ENCODE measurements at places on chromosomes 2 and 18.

GRCh38 chr2:157625296-157625695 is 3.4 kb downstream of the ACVR1C start:
- no peak for DNase-seq

GRCh38 chr2:17804358-17804757 is 11.9 kb upstream of the MSGN1 start:
- DNase-seq = no peak

DNA sequence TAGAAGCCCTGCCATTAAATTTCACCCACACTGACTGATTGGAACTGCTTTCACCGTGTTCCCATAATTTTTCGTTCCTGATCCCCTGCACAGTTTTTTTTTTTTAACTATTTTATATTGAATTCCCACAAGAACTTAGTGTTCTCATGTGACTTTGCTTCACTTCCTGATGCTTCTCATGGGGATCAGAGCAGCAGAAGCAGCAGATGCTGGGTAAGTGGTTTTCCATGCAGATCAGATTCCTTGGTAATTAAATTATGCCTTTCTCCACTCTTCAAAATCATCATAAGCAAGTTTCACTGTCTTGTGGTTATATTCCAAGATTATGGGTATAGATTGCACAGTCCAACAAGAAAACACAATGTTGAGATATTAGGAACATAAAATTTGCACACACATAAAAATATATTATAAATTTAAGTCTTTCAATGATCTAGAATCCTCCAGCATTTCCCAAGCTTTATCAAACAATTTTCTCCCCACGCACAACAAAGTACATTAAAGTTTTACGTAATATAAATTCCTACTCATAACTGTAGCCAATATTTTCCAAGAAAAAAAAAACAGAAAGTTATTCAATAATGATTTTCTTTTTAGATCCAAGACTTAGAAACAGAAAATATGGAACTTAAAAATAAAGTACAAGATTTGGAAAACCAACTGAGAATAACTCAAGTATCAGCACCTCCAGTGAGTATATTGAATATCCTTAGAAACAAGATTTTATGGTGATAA is 277.9 kb downstream of the GULP1 start:
- no peak for DNase-seq

- DNase-seq = no peak
Measured at GRCh38 chr2:48050711-48051110, 144.4 kb upstream of the FBXO11 start.

GRCh38 chr2:72121153-72121552 is 26.5 kb downstream of the CYP26B1 start:
- DNase-seq = no peak

DNA sequence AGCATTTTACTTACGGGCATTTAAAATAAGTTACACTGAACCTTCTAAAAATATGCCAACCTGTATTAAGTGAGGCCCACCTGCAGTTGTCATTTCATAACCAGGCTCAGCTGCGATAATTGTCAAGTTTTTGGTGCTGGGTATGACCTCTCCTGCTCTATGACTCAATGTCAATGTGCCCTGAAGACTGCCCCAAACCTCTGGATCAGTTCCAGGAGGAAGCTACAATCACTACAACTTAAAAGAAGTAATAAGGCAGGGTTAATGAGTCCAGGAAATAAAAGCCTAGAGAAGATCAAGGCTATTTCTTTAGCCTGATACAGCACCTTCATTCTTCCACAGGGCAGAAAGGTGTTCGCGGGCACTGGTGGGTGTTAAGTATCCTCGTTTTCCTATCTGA is 22.9 kb downstream of the POLR1A start:
- no peak for DNase-seq

DNA sequence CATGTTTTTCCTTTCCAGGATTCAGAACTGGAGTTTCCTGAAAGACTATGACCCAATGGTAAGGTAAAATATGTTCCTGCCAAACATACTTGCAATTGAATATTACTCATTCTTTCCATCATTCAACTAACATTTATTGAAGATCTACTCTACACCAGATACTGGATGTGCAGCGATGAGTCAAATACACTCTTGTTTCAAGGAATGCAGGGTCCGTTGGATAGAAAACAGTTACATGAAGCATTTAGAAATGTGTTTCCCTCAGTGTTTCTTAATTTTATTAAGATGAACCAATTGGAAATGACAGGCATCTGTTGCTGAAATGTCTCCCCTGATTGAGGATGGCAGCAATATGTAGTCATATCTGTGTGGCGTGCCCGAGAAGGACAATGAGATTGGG is 14.8 kb upstream of the SLC66A3 start:
- no peak for DNase-seq

GRCh38 chr2:196459539-196459938 is 180.0 kb upstream of the CCDC150 start:
- no peak for DNase-seq

GRCh38 chr2:206462240-206462854 is 19.0 kb downstream of the ADAM23 start:
- DNase-seq = no peak

GRCh38 chr18:26453386-26453901 is 94.9 kb downstream of the KCTD1 start:
- no peak for DNase-seq

All from hypothalamus (tissue), 51 donors.